Inflammatory macrophage (primary cell): ENCODE measurements at places on chromosomes 6 and 20.
A peak's percentile ranks its signal among the peaks of the same experiment; 100 is the strongest.

GRCh38 chr6:133671376-133671775 lies 217.5 kb upstream of the TCF21 start:
- DNase-seq, result no peak

- DNase-seq, result no peak
Observed at GRCh38 chr20:42430598-42430997, 759.1 kb downstream of the PTPRT start.

GRCh38 chr6:150510576-150510975 lies 89.1 kb upstream of the PLEKHG1 start:
- no peak for DNase-seq

GRCh38 chr6:314377-314776 lies 22.1 kb downstream of the DUSP22 start:
- no peak for DNase-seq

DNA sequence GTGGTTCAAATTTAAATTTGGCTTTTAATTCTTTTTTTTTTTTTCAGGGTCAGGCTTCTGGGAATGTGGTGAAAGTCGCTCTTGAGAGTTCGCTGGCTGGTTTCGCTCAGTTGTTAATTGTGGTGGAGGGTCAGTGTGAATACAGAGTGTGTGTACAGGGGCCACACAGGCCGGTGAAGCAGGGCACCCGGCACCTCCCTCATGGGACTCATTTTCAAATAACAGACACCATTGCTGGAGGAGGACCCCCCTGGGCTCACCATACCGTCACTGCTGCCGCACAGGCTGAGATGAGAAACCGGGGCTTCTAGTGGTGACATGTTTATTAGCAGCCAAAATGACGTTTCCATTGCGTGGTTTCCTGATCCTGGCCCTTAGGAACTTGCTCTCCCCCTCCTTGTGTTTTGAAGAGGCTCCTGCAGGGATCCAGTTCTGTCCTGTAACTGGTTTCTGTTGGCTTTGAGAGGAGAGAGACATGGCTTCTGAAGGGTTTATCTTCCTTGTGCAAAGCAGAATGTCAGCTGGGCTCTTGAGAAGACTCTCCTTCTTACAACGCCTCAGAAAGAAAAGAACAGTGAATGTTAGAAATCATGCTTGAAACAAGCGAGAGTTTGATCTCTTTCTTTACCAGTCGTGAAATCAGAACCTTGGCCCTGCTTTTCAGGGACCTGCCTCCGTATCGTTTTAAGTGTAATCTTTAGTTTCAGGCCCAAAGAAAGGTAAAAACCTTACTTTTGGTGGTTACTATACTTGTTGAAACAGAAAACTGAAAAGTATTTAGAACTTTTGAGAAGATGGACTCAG lies 37.8 kb downstream of the DUSP22 start:
- no peak for DNase-seq

DNA sequence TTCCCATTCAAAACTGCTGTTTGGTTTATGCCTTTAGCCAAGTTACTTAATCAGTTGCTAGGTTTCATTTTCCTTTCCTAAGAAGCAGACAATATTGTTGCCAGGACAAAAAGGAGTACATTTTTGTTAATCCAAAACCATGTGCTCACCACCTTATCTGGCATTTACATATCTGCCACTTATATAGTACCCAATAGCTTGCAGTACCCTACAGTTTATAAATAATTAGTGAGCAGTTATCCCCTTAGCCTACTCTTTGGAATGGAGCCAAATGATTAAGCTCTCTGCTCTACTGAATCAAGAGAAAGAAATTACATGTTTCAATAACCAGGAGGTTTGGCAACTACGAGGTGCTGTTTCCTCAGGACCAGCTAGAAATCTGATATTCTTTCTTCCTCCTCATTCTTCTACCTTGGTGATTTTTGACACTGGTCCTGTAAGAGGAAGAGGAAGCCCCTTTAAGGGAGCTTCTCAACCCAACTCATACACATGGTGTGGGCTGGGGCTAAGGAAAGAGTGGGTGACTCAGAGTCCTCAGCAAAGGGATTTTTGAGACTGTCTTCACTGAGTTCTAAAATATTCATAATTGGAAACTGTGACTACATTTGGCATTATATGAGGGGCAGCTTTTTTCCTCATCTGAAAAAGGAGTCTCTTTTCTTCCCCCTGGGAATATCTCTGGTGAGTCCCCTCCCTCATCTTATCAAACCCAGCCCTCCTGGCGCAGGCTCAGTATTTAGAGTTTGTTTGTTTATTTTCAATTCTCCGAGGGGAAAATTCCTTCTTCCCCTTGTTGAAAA lies 1.5 kb downstream of the ZNFX1 start:
- DNase-seq, result peak; percentile 83

- DNase-seq, result no peak
Observed at GRCh38 chr6:150088481-150089154, 19.7 kb upstream of the ULBP3 start.

GRCh38 chr6:159871241-159871640 lies 19.5 kb upstream of the MAS1 start:
- no peak for DNase-seq

GRCh38 chr6:168039849-168040248 lies 39.2 kb downstream of the FRMD1 start:
- no peak for DNase-seq

GRCh38 chr20:3847429-3847940 lies 851 bp downstream of the MAVS start:
- no peak for DNase-seq

DNA sequence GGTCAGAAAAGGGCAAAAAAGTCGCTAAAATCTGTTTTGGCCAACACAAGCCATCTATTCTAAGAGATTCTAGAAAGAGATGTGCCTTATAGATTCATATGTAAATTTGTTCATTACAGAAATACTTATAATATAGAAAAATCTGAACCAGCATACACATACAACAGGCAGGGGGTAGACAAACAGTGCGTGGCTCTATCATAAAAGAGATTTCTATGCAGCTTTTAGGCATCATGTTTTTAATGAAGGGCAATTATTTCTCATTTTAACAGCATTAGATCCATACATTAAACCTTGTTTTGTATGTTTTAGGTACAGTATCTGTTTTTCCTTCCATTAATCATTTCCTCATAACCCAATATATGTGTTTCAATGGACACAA lies 664 bp downstream of the BTN3A3 start:
- DNase-seq, result no peak

- DNase-seq, result no peak
Observed at GRCh38 chr20:20340443-20340842, 27.5 kb upstream of the INSM1 start.

GRCh38 chr20:62550087-62550632 lies 74.4 kb upstream of the GATA5 start:
- DNase-seq, result peak; percentile 3

DNA sequence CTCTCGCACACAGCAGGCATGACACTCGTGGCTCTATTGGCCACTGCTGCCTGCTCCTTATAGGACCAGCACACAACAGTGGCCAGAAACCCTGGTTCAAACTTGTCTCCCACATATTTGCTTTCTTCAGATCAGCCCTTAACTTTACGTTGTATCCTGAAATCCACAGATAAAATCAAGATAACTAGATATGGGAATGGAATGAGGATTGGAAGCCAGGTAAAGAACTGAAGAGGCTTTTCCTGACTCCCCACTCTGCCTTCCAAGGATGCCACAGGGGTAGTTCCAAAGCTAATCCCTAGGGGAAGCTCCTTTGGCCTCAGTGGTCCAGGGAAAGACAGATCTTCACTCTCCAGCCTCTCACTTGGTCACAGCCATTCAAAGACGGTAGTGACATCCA lies 86.5 kb downstream of the INSM1 start:
- no peak for DNase-seq

GRCh38 chr6:79168695-79168980 lies 65.8 kb downstream of the HMGN3 start:
- no peak for DNase-seq

DNA sequence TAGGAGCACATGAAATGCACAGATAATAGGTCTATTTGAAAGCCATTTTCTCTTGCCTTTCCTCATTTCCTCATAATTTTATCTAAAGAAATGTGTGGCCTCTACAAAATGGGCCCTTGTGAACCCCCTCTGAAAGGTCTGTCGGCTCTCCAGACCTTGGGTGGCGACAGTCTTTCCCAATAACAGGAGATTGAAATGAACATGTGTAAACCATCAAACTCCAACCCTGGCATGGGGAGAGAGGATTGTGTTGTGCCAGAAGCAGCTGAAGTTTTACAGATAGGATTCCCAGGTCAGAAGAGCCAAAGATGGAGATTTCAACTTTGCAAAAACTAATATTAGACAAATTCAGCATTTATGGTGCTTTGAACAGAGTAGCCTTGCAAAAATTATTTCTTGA lies 277.1 kb upstream of the ECI2 start:
- no peak for DNase-seq

DNA sequence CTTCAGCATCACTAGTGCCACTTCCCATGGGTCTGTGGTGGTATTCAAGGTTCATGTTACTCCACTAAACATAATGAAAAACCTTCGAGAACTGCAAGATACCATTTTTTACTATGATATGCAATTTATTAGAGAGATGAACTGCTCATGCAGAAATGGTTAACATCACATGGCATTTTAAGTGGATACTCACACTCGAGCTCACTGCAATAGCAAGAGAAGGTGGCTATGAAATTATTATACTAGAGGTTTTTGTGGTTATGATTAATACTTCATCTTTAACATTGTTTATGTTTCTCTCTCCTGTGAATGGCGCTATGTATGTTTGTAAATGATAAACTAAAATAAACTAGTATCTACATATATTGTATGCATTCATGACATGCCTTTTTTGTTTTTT lies 35.1 kb downstream of the SCAF8 start:
- no peak for DNase-seq

- DNase-seq, result no peak
Observed at GRCh38 chr6:98672681-98673475, 161.5 kb upstream of the POU3F2 start.

- DNase-seq, result no peak
Observed at GRCh38 chr6:23562554-23562953, 563.5 kb upstream of the NRSN1 start.

- DNase-seq, result no peak
Observed at GRCh38 chr6:48068278-48069251, 42.4 kb downstream of the PTCHD4 start.
